Small intestine (tissue), 16 donors: ENCODE measurements at places on chromosomes 4 and X.
A peak's percentile ranks its signal among the peaks of the same experiment; 100 is the strongest.

DNA sequence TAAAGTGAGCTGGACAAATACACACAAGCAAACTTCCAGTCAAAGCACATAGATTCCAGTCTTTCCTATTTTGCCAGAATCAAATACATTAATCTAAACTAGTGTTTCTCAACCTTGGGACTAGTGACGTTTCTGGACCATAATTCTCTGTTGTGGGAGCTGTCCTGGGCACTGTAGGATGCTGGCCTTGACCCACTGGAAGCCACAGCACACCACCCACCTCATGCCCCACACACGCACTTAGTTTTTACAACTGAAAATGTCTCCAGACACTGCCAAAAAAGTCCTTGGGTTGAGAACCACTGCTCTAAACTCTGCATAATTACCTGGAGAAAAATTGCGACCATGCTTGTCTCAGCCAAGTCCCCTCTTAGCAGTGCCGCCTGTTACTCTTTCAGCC lies 57.6 kb downstream of the MAP3K15 start:
- DNase-seq, result no peak

DNA sequence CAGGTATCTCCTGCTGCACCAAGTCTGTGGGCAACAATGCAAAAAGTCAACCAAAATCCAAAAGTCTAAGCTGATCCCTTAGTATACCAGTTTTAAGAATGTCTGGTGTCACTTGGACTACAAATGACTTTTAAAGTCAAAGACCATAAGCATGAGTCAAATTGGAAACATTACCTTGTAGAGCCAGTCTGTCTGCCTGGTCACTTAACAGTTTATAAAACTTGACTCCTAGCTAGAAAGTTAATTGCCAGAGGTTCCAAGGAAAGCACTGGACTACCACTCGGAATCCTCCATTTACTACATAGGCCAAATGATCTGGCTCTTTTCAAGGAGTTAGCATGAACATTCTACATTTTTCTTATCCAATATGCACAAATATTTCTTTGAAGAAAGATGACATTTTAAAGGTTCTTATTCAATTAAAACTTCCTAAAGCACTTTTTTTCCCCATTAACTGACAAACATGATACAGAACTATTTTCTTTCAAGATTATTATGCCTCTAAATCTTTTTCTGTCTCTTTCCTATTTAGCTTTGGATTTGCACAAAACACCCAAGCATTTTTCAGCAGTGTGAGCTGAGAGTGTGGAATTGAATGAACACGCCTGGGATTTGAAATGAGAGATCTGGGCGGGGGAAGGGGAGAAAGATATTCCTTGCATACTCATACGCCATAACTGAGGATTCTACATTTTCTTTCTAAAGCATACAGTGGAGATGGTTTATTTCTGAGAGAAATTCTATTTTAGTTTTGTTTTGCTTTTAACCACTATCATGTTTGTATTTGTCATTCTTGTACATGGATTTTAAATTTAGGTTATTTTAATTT lies 188.4 kb downstream of the SHROOM3 start:
- peak; percentile 26 for DNase-seq

DNA sequence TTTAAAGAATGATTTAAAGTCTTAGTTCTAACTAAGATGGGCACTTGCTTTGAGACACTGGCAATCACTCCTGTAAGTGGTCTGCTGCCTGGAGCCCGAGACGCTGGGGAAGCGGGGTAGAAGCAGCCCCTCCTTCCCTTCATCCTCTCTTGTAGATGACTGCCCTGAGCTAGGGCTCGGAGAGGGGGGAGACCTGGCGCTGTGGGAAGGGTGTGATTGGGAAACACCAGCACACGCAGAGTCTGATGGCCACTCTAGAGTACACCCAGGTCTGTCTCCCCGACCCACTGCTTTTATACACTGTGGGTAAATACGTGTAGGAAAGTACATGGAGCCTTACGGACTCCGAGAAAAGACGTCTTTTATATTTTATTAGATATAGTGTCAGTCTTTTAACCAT lies 24.0 kb downstream of the LRP2BP start:
- no peak for DNase-seq

GRCh38 chr4:180028682-180029081 lies 2214.5 kb upstream of the TENM3 start:
- DNase-seq, result peak; percentile 32

DNA sequence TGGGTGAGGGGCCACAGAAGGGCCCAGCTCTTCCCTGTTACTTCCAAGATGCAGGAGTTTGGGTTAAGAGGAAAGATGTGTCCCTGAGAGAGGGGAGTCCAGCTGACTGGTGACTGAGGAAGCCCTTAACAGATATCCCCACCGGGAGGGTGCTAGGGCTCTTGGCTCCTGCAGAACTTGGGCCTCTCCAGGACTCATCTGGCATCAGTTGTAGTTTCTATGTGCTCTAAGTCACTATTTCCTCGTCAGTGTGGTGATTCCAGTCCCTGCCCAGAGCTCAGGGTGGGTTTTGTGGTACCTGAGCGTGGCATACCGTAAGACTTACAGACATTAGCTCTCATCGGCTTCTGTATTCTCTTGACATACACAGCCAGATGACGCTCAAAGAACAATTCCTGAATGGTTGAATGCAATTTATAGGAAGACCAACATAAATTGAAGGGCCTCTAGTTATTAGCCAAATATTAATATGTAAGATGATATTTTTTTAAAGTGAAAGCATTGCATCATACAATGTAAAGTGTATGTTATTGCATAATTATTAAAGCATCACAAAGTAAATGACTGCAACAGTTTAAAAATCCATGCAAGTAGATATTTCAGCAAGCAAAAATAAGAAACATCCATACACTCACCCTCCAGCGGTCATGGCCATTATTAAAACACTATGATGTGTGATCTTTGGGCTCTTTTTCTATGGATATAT lies 195.5 kb downstream of the PTTG2 start:
- no peak for DNase-seq

DNA sequence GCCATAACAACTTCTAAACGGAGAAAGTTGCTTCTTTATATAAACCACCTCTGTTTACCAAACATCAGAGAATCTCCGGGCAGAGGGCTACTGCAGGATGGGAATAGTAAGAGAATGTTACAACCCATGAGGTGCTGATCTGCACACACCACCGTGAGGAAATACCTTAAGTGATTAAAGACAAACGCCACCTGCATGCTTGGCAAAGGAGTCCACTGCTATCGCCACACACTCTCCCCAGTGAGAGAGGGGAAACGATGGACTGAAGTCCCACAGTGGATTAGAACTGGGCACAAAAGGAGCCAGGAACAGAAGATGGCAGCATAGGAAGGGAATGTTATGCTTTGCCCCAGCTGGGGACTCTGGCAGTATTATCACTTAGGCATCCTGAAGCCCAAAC lies 15.6 kb downstream of the MAML3 start:
- no peak for DNase-seq

GRCh38 chr4:155777971-155778735 lies 19.3 kb downstream of the GUCY1B1 start:
- no peak for DNase-seq

DNA sequence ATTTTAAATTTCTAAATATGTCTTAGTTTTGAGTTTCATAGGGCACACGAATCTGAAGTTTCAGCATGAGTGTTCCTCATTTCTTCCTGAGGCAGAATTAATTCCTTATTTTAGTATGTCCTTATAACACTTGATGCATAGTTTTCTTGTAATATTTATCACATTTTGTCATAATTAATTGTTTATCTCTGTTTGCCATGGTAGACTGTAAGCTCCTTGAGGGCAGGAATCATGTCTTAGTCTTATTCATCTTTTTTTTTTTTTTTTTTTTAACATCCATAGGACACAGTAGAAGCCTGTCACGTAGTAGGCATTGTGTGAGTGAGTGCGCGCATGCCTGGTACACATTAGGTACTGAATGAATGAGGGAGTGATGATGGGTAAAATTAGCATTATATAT lies 131.7 kb downstream of the STAG2 start:
- no peak for DNase-seq

- DNase-seq, result no peak
These were observed 37.9 kb upstream of the ARSJ start for GRCh38 chr4:114017120-114017917.

- no peak for DNase-seq
These were observed 256.2 kb downstream of the FSTL5 start for GRCh38 chr4:161907590-161907955.

GRCh38 chr4:6177587-6178197 lies 22.7 kb downstream of the JAKMIP1 start:
- DNase-seq, result no peak
